ENCODE measurements at places on chromosomes 3 and 15. TPM values are rescaled to one million over a fixed set of nuclear protein-coding genes. Genes with fewer than 3 reads are reported as not detected.

DNA sequence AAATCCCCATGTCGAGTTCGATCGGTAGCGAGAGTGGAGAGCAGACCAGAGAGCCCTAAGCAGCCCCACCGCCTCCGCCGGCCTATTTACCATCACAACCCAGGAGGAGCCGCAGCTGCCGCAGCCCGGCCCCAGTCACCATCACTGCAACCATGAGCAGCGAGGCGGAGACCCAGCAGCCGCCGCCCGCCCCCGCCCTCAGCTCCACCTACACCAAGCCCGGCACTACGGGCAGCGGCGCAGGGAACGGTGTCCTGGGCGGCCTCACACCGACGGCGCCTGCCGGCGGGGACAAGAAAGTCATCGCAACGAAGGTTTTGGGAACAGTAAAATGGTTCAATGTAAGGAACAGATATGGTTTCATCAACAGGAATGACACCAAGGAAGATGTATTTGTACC is 89.5 kb upstream of the TPM1 start:
- DNase-seq = no peak

DNA sequence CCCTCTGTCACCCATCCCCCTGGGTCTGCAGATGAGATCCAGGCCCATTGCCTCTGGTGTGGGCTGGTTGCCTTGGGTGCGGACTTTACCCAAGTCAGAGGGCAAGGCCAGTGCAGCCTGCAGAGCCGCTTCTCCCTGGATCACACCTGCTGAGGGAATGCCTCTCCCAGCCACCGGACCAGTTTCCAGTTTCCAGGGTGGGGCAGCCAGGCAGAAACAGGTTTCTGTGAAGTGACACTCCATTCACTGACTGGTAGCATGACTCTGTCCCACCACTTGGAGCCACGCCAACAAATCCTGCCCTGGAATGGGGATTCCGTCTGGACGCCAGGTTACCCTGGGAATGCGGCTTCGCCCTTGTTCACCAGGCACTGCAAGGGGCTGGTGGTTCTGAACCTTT is 30.0 kb downstream of the PAQR5 start:
- DNase-seq = peak; percentile 24

DNA sequence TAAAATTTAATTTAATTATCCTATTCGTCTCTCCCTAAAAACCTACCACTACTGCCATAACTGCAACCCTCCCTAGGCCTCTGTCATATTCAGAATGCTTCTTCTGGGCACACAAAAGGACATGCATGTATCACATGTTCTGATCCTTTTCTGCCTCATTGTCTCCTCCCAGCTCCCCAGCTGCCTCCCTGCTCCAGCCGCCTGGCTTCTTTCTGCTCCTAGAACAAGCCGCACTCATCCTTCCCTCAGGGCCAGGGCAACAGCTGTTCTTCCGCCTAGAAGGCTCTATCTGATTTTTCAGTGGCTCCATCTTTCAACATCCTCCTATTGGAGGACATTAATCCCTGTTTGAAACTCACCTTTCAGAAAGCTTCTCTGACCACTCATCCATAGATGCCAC is 38.6 kb downstream of the TMED3 start:
- no peak for DNase-seq

TRANK1 gene
- 5.1 TPM for total RNA-seq

- DNase-seq = no peak
These were observed 42.3 kb downstream of the NEK10 start for GRCh38 chr3:27326629-27327545.

DNA sequence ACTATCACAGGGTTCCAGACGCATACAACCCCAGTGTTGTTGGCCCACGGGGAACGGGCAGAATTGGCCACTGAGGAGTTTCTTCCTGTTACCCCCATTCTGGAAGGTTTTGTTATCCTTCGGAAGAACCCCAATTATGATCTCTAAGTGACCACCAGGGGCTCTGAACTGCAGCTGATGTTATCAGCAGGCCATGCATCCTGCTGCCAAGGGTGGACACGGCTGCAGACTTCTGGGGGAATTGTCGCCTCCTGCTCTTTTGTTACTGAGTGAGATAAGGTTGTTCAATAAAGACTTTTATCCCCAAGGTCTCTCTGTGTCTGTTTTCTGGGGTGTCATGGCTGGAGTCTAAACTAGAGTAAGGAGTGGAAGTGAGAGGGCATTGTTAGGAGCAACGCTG is 5.7 kb upstream of the EIF4G1 start:
- DNase-seq = no peak

- no peak for DNase-seq
These were observed 108.0 kb downstream of the SERPINI1 start for GRCh38 chr3:167843481-167843880.

DCBLD2 gene
- total RNA-seq = 13.8 TPM

DNA sequence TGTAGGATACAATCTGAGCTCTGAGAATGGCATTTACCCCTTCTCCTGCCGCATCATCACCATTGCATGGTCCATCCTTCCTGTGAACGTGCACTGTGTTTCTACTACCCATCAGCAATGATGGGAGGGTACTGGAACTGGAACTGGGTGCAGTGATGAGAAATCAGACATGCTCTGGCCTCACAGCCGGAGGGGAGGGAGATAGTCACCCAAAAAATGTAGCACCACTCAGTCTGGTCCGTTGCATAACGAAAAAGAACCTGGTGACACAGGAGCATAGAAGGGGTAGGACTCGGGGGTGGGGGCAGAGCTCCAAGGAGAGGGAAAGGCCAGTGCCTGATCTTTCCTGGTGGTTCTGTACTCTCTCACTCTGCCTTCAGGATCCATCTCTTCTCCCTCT is 205.0 kb downstream of the RPLP1 start:
- DNase-seq = no peak

SNTN gene
- total RNA-seq = not detected

GRCh38 chr3:19967208-19967607 is 20.3 kb downstream of the RAB5A start:
- no peak for DNase-seq

GRCh38 chr3:132404276-132404675 is 13.0 kb upstream of the DNAJC13 start:
- DNase-seq = no peak

DNA sequence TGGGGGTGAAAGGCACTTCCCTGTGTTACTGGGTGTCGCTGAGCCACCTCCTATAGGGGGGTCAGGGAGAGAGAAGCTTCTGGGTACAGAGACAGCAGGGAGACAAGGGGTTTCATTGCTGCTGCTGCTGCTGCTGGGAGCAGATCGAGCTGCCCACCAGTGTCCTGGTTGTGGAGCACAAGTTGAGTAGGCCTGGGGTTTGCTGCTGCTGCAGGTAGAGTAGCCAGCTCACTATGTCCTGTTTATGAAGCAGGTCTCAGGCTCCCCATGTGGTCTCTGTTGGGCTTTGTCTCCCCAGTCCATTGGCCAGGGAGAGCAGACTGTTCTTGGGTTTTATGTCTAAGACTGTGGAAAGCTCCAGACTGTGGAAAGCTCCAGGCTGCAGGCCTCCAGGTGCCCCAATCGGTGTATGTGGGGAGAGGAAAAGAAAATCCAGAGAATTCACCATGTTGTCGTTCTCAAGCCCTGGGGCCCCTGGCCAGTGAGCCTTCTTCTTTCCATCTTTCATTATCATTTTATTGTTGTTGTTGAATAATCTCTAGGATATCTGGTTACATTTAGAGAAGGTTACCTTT is 157.8 kb downstream of the ADAMTS17 start:
- no peak for DNase-seq

DNA sequence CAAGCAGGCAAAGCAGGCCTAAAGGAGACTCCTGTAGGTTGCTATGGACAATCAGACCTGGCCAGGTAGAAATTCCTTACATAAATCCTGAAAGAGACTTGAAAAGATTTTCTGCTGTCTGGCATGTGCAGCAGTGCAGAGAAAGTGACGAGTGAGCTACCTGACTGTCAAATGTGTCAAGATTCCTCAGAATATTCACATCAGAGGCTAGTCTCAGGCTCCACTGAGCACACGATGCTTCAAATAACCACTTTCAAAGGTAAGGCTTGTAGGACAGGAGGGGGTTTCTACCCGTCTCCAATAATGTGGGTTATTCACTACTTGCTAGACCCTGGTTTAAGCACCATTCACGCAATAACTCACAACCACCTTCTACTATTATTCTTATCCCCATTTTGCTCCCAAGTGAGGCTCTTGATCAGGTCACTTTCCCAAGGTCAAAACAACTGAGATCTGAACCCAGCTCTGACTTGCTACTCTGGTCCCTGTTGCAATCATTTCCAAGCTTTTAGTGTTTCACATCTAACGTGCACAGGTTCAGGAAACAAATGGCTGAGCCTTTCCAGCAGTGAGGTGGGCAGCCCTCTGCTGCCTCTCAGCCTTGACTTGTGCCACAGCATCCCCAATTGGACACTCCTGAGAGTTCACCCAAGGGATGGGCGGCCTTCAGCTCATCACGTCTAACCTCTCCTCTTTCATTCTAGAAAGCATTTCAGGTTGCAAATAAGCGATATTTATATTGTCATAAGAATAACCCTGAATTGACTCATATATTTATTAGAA is 329.9 kb upstream of the WNT5A start:
- DNase-seq = no peak

GRCh38 chr3:100155128-100155527 is 40.8 kb upstream of the FILIP1L start:
- DNase-seq = no peak

DNA sequence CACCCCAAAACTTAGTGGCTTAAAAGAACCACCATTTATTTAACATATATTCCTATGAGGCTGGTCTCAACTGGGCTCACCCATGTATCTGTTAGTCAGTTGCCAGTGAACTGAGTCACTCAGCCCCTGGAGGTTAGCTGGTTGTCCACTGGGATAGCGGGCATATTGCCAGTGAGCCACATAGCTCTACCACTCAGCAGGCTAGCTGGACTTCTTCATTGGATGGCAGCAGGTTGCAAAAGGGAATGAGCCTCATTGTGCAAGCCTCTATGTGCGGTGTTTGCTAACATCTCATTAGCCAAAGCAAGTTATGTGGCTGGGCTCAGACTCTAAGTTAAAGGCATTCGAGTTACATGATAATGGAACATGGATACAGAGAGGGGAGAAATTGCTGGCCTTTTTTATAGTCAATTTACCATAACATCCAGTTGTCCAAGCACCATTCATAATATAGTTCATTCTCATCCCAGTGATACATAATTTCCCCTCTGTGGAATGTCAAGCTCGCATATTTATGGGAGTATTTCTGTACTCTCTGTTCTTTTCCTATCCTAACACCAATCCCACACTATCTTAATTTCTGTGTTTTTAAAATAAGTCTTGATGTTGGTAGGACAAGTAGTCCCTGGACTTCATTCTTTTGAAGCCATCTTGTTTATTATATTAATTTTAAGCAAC is 8.7 kb downstream of the BTD start:
- no peak for DNase-seq

GRCh38 chr3:111667621-111668239 is 72.6 kb upstream of the ZBED2 start:
- DNase-seq = no peak

GRCh38 chr3:41338276-41338675 is 139.0 kb downstream of the CTNNB1 start:
- no peak for DNase-seq

GRCh38 chr15:36106640-36107335 is 472.6 kb upstream of the CDIN1 start:
- DNase-seq = no peak

SAXO2 gene
- not detected for total RNA-seq

- peak; percentile 76 for DNase-seq
These were observed 23.0 kb downstream of the SLC12A8 start for GRCh38 chr3:125189378-125190165.

RABL3 gene
- 15.3 TPM for total RNA-seq

DNA sequence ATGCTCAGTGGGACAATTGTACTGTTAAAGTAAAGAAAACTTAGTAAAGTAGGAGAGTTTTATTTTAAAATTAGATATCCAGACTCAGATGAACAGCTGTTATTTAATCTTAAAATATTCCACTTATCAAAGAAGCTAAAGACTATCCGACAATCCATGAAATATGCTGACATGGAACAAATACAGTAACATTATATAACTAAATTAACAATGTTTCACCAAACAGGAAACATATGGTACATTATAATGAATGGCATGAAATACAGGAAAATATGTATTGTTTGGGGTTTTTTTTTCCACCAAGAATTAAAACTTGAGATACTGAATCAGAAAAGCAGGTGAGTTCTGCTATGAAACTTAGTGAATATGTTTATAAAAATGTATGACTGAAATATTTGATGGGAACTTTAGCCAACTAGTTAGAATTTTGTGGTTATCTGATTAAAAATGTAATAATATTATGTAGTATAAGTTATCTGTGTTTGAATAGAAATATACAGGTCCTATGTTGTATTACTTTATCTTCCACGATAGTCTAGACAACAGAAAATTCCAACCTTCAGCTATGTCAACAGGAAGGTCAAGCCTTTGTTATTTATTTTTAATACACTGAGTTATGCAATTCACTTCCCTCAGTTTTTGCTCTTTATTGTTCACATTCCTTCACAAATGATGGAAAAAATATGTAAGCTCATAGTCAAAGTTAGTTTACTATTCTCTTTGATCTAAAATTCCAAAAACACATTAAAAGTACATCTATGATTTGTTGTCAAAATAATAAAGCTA is 72.7 kb downstream of the UACA start:
- no peak for DNase-seq

FSIP1 gene
- total RNA-seq = not detected

GRCh38 chr3:36446276-36446675 is 66.0 kb downstream of the STAC start:
- no peak for DNase-seq

BNC1 gene
- 31.6 TPM for total RNA-seq

GRCh38 chr3:39114456-39114855 is 7.0 kb downstream of the TTC21A start:
- no peak for DNase-seq

CD96 gene
- total RNA-seq = 0.55 TPM

SSUH2 gene
- not detected for total RNA-seq

DNA sequence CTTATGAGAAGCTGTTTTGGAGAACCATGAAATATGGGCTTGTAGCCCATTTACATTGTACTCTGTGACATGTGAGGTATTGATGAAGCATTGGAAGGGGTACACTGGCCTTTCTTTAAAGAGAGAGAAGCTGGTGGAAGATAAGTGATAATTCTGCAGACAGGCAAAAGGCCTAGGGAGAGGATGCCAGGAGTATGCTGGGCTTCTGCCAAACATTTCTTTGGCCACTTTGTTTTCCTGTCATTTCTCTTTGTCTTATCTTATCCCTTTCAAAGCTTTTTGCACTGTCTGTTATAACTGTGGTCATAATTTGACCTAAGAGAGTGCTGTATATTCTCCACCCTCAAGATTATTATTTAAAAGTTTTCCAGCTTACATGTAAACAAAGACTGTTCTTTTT is 109.6 kb upstream of the SEMA6D start:
- DNase-seq = no peak

Measured in lower leg skin (tissue), 4 donors.